ENCODE measurements at places on chromosomes 12 and 14.

GRCh38 chr14:42421377-42422078 lies 814.9 kb downstream of the LRFN5 start:
- no peak for DNase-seq

DNA sequence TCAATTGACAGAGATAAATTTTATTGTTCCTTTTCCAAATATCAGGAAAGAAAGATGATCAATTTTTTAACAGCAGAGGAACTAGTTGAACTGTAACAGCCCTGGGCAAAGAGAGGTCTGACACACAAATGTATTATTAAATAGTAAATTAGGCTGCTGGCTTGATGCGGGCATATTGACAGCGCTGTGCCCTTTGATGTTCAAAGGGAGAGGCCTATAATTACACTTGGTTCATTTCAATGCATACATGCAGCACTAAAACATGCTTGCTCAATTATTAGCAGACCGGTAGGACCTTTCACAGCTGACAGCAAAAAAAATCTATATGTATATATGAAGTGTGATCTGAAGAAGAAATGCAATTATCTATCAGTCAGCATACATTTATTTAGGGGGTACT lies 219.8 kb downstream of the SLC2A13 start:
- no peak for DNase-seq

GRCh38 chr12:110312581-110313360 lies 31.7 kb downstream of the ATP2A2 start:
- peak; percentile 37 for DNase-seq

GRCh38 chr12:12645485-12645884 lies 33.8 kb downstream of the CREBL2 start:
- DNase-seq, result no peak

- no peak for DNase-seq
Measured at GRCh38 chr14:26478967-26479366, 118.9 kb downstream of the NOVA1 start.

GRCh38 chr12:125222876-125223275 lies 157.6 kb downstream of the AACS start:
- no peak for DNase-seq

DNA sequence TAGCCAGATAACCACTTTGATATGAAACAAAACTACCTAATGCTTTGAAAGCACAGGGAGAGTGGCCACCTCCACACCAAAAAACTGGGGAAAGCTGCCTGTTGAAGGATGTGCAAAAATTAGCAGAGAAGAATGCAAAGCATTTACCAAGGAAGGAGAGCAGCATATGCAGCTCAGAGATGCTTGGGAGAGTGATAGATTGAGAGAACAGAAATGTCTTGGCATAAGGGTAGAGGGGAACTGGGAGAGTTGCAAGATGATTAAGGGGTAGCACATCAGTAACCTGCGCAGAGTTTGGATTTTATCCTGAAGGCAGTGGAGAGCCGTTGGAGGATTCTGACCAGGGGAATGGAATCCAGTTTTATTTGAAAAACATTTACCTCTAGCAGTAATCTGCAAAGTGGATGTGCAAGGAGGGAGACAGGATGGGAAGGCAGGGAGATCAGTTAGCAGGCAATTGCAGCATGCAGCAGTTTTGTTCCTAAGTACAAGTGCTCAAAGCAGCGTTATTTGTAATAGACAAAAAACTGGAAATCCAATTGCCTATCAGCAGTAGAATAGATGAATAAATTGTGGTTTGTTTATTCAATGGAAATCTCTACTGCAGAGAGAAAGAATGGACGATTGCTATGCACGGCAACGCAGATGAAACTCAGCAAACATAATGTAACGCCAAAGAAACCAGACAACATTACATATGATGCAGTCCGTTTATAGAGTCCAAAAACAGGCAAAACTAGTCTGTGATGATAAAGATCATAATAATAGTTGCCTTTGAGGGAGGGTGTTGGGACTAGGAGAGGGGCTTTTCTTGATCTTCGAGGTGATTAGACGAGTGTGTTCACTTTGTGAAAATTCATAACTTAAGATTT lies 81.5 kb downstream of the BHLHE41 start:
- no peak for DNase-seq

DNA sequence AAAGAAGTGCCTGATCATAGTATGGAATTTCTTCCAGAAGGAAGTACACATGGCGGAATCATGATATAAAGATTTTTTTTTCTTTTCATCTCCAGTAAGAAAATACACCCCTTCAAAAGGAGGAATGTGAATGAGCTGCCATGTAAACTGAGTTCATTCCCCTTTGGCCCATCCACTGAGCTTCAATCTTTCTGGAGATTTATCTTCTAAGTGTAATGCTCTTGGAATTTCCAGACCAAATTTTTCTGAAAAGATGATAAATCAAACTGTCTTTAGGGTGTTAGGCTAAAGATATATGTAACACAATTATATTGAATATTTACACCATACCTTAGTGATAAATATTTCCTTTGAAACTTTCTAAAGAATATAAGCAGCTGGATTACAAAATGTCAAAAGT lies 5.2 kb downstream of the DCN start:
- DNase-seq, result no peak

DNA sequence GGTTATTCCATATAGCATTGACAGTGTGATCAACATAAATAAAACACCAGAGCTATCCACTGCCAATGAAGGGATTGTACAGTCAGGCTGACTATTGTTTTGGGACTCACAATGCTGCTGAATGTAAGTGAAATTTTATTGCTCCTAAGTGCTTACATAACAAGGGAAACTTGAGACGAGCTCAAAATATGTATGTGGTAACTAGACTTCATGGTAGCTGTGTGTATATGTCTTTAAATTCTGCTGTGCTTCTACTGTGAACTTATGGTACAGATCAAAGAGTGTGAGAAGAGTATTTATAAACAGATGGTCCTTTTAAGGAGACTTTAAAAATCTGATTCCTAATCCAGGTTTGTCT lies 6.9 kb downstream of the FLRT2 start:
- DNase-seq, result no peak

GRCh38 chr12:65882486-65882885 lies 58.2 kb downstream of the HMGA2 start:
- DNase-seq, result no peak

- no peak for DNase-seq
Measured at GRCh38 chr14:102916347-102917055, 6.0 kb upstream of the AMN start.

DNA sequence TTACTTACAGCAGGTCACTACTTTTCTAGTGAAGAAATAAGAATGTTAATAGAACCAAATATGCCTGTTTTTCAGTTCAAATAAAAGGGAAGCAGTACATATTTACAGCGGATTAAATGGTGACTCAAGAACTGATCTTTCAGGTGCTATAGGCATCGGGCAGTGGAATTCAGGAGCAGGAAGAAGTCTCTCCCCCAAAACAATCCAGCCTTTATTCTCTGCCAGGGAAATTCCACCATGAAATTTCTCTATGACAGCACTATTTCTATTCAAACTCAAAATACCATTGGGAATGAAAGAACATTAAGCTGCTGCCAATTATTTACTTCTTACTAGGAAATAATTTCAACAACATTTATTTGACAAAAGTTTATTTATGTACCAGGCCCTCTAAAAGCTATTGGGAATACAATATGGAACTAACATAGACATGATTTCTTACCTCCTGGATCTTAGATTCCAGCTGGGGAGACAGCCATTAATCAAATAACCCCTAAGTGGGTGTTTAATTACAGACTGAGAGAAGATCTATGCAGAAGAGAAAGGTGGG lies 60.3 kb upstream of the KRR1 start:
- no peak for DNase-seq

GRCh38 chr12:75437564-75437963 lies 43.0 kb upstream of the GLIPR1 start:
- no peak for DNase-seq

DNA sequence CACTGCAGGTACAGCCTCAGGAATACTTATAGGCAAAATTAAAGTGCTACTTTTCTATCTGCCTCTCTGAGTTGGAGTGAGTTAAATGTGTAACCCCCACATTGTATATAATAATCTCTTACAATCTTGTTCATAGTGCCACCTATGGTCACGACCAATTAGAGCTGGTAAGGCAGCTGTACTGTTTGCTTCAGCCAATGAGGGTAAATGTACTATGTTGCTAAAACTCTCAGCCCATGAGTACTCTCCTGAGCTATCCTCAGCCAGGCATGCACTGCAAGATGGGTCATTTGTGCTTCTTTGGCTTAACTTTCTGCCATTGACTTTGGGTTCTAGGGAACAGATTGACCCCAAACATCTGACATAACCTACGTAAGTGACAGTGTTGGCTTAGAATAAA lies 15.0 kb upstream of the MDM2 start:
- DNase-seq, result no peak

- no peak for DNase-seq
Measured at GRCh38 chr12:91419809-91420208, 237.2 kb upstream of the DCN start.

DNA sequence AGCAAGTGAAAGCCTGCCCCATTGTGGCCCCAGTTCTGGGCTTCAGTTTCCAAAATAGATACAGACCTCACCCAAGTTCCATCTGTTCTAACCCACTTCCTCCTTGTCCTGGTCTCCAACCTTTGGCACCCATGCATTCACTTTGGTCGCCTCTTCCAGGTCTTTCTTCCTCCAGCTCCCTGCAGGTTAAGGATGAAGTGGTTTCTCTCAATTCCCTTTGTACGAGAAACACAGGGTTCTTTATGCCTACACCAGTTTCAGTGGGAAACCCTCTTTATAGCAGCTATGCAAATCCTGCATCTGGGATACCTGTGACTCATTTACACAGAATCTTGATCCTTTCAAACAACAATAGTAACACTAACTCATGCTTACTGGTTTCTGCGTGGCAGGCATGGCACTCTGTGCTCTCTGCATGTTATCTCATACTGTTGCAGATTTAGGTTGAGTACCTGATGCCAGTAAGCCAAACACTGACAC lies 110.6 kb upstream of the AMIGO2 start:
- no peak for DNase-seq

DNA sequence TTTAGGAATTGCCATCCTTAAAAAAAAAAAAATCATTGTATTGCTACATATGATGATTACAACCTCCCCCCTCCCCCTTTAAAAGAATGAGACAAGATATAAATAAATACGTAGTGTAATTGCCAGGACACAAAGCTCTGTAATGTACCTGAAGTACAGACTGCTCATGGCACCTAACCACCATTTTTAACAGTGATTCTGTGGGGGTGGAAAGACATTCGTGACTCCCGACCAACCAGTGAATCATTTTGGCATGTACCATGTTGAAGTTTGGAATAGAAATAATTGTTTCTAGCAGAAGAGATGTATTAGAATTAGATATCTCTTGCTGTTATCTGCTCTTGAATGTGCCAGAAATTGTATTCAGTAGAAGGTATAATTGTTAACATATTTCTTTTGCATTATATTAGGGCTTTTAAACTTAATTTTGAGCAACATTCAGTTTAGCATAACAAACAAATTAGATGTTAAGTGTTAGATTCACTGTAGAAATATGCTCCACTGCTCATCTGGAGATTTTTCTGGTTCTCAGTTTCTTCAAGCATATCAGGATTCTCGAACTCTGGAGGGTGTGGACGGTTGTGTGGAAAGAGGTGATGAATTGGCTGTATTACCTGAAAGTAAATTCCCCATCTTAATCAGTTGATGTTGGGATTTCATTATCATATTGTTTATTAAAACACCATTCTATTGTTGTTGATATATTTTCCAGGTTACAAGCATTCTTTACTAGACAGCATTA lies 31.1 kb downstream of the FRS2 start:
- DNase-seq, result no peak

GRCh38 chr12:127984386-127985055 lies 282.4 kb upstream of the TMEM132C start:
- DNase-seq, result no peak

GRCh38 chr12:124477107-124477915 lies 90.1 kb downstream of the NCOR2 start:
- no peak for DNase-seq

GRCh38 chr12:126843915-126844669 lies 1422.9 kb upstream of the TMEM132C start:
- no peak for DNase-seq

DNA sequence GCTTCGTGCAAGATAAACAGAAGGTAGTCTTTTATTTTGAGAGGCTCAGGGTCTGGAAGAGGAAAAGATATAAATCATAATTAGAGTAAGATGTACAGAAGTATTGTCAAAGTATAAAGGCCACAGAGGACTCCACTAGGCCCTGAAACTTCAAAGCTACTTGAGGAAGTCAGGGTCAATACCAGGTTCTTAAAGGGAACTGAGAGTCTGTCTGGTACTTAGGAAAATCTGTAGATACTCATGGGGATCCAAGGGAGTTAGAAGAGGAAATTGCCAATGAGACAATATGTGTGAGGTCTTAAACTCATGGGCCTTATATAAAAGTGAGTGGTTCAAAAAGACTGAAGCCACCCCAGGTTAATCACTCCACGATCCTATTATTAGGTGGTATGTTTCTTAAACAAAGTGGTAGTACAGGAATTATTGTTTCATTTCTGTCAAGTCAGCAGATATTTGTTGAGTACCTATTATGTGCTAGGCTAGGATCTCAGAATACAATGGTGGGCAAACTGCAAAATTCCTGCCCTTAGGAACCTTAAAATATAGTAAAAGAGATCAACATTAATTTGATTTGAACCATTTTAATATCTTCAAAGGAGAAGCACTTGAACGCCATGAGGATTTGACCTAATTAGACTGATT lies 314.6 kb downstream of the ADAMTS20 start:
- DNase-seq, result no peak

DNA sequence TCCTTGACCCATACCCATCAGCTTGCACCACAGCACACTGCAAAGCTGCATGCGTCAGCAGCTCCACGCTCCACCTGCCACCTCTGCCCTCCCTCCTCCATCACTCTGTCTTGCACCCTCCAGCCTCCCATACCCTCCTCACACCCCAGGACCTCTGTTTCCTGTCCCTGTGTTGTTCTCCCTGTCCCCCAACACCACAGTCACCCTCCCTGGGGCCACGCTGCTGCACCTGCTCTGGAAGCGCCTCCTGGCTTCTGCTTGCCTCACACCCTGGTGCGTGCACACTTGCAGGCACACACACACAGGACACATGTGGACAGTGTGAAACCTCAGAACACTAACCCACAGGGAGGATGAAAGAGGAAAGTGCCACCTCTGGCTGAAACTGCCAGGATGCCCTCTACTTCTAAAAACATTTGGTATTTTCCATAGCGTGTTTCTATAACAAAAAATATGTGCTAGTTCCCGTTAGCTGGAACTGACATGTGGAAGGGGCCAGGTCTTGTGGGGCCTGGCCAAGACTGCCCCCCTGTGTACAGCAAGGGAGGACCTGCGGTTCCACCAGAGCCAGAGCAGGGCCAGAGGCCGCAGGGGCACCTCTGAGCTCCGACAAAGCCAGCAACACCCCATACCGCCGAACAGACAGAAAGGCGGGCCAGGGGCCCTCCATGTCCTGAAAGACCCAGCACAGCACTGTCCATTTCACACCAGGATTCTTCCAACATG lies 10.0 kb downstream of the BRF1 start:
- no peak for DNase-seq

GRCh38 chr12:25996677-25997076 lies 38.2 kb downstream of the RASSF8 start:
- DNase-seq, result no peak

- DNase-seq, result no peak
Measured at GRCh38 chr12:32178341-32179010, 71.8 kb downstream of the BICD1 start.

GRCh38 chr12:3718100-3718499 lies 34.8 kb downstream of the CRACR2A start:
- DNase-seq, result no peak

Measured in GM04504 (cell line).